ENCODE measurements at places on chromosomes 11 and 22.
A peak's percentile ranks its signal among the peaks of the same experiment; 100 is the strongest.

DNA sequence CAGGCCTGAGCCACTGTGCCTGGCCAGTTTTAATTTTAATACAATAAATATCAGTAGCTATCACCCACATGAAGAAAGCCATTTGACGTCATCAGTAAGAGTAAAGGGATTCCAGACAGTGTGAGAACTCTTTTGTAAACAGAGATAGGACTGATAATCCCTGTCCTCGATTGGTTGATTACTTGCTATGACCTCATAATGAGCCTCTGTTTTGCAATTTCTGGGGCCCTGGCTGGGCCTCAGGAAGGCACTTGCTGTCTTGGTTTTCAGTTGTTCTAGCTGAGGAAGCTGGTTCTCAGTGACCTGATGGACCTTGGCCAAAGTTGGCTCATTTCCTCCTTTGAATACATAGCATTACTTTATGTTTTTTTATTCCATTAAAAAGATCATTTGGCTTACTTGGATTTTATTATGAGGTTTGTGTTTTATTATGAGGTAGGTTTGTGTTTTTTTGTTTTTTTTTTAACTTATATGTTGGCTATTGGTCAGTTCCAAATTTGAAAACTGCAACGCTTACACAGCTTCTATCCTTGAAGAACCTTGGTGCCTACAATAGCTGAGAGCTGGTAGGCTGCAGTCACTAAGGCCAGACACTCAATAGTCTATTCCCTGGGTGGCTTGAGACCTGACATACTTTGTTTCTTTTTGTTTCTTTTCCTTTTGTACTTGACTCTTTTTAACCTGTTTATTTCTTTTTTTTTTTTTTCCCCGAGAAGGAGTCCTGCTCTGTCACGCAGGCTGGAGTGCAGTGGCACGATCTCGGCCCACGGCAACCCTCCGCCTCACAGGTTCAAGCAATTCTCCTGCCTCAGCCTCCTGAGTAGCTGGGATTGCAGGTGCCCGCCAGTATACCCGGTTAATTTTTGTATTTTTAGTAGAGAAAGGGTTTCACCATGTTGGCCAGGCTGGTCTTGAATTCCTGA, 20.0 kb downstream of the MARK2 start:
- DNase-seq = no peak

- no peak for DNase-seq
Observed at GRCh38 chr22:36463783-36464184, 17.7 kb downstream of the TXN2 start.

- no peak for DNase-seq
Observed at GRCh38 chr11:65165410-65166317, 4.4 kb upstream of the SPDYC start.

- peak; percentile 1 for DNase-seq
Observed at GRCh38 chr11:87966694-87967093, 208.5 kb downstream of the RAB38 start.

- DNase-seq = no peak
Observed at GRCh38 chr11:124983674-124984511, 29.9 kb downstream of the CCDC15 start.

DNA sequence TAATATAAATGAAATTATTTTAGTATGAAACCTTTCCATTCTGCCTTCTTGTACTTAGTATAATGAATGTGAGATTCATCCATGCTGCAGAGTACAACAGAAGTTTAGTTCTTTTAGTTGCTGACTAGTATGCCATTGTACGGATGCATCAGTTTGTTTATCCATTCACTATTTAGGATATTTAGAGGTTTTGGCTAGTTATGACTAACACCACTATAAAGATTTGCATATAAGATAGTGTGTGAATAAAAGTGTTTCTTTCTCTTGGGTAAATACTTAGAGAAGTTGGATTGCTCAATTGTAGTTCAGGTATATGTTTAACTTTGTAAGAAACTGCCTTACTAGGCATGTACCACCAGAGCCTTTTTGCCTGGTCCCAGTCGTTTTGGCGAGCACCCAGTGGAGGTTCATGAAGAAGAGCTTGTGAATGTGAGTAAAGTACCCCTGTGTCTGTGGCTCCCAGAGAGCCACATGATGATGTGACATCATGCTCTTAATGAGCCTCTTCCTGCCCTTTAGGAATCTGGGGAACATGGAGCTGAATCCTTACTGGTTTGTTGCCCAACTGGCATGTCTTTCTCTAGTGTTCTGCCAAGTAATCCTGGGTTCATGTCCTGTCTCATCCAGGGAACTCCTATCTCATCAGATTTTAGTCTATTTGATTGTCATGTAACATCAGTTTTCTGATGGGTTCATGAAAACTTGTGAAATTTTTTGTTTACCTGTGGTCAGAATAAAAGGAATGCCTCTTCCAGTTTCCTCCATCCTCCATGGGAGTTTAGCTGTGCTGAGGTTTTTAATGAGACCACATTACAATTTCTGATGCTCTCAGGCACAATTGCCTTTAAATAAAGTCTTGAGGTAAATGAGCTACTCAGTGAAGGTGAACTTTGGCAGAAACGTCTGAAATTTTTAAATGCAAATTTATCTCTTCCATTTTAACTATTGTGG, 234.8 kb downstream of the CASP12 start:
- DNase-seq = peak; percentile 10

DNA sequence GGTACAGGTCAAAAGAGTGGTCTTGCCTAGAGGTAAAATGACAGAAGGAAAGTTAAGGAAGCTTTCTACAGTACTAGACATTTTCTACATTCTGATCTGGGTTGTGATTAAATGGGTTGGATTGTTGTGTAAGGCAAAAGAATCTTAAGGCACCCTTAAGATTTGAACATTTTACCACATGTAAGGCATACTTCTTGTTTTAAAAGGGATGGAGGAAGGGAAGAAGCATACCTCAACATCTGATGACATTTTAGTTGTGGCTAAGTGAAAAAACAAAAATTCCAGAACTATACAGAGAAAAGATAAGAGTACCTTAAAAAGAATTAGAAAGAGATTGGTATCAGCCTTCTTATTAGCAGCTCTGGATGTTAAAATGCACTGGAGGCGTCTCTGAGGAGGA, 356.0 kb upstream of the CADM1 start:
- no peak for DNase-seq

- no peak for DNase-seq
Observed at GRCh38 chr11:77470504-77470903, 3.4 kb downstream of the PAK1 start.

- DNase-seq = no peak
Observed at GRCh38 chr11:76321340-76321739, 59.6 kb downstream of the THAP12 start.

DNA sequence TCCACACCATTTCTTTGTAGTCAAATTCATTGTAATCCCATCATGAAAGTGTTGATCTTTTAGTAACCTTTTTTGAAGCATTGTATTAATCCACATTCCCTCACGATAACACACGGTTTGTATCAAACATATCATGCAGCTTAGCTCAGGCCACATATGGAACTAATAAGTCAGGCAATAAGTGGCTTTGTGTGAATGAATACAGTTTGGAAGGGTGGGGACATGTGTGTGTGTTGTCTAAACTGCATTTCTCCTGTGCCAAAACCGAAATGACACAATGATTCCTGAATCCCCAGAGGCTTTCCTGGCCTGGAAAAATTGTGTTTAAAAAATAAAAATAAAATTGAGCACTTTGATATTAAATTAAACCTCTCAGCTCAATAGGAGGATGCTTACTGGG, 98.3 kb downstream of the WNT11 start:
- peak; percentile 43 for DNase-seq

GRCh38 chr22:24803064-24803542, 2.9 kb upstream of the SGSM1 start:
- peak; percentile 29 for DNase-seq

DNA sequence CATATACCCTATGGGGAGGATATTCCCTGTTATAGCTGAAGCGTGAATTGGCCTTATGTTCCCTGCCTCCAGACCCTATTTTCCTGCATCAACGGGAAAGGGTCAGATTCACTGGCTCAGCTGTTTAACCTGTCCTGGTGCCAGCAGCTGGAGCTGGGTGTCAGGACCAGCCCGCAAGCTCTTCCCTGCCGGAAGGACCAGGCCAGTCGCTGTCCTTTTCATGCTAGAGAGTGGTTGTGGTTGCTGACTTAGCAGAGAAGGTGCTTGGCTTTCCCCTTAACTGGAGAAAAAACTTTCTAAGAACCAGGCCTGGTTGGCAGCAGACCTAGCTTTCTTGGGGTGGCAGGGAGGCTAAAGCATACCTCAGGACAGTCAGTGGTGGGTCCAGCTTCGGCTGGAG, 5.2 kb upstream of the SREBF2 start:
- DNase-seq = no peak

DNA sequence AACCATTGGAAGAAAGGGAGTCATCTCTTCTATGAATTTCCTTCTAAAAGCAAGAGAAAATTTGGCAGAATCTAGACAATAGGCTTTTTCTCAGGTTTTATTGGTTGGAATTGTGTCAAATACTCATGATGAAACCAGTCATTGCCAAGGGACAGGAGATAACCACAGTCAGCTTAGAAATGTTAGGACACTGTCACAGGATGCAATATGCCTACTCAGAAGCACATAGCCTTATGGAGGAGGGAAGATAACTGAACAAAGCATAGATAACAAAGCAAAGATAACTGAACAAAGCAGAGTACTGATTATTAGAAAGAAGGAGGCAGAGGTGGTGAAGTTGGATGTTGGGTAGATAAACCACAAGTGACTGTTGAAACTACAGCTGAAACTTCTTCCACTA, 303.5 kb upstream of the PDGFD start:
- peak; percentile 44 for DNase-seq

- no peak for DNase-seq
Observed at GRCh38 chr11:14124350-14124749, 161.8 kb downstream of the SPON1 start.

DNA sequence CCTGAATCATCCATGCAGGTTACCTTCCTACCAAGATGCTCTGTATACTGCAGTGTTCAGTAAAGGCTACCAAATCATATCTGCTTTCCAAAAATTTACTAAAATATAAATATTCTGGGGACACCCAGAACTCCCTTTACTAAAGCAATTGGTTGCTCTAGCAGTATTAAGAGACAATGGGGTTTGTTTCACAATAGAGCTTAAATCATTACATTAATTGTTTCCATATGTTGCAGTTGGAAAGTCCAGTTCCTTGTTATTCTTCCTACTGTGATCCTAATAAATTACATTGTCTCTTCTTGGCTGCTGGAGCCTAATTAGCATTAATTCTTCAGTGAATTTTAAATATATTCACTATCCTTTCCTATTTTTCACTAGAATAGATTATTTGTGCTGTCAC, 316.0 kb upstream of the MTNR1B start:
- DNase-seq = no peak

DNA sequence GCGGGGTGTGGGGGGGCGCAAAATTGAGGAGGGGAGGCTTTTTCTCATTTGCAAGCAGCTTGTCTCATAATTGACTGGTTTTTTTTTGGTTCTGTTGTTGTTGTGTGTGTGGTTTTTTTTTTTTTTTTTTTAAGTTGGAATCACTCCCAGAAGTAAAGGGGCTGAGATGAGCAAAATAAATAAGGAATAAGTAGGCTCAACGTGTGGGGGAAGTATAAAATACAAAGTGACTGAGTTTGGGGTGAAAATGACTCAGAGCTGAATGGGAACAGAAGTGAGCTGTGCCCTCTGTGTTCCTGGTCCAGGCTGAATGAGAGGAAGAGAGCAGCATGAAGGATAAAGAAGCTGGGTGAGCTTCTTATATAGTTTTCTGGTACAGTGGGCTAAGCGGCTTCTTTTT, 90.0 kb downstream of the GRIK4 start:
- DNase-seq = peak; percentile 23

GRCh38 chr22:39309881-39310714, 9.3 kb downstream of the RPL3 start:
- DNase-seq = peak; percentile 65

- no peak for DNase-seq
Observed at GRCh38 chr11:36033082-36033751, 89.4 kb downstream of the LDLRAD3 start.

GRCh38 chr11:128573638-128574037, 13.7 kb downstream of the ETS1 start:
- DNase-seq = no peak

- no peak for DNase-seq
Observed at GRCh38 chr11:9386086-9386485, 1.6 kb downstream of the IPO7 start.
